ENCODE measurements at places on chromosomes 13 and 19.

DNA sequence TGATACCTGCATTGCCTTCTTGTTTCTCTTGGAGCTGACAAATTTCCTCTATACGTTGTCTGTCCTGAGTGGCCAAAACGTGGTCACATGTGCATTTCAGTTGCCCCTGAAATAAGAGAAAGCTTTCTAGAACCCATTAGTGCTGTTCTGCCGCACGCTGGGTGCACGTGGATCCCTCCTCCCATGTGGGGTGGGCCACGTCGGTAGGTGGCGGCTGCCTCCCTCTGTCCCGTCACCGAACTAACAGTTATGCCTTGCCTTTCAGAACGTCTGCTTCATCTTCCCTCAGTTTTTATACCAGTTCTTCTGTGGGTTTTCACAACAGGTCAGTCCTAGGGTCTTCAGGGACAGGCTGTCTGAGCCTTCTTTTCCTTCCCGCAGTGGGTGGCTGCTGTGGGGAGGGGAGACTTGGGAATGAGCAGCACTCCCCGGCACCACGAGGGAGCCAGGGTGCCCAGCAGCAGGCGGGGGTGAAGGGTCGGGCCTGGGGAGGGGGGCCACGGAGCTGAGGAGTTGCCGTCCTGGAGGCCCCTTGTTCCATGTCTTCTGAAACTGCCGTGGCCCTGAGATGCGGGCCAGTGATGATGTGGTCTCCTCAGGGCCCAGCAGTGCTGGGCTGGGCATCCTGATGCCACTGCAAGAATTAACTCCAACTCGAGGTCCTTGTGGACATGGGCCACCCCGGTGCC is 109.7 kb upstream of the MCF2L start:
- DNase-seq: no peak

- no peak for DNase-seq
Measured at GRCh38 chr13:70769817-70770216, 661.6 kb upstream of the KLHL1 start.

DNA sequence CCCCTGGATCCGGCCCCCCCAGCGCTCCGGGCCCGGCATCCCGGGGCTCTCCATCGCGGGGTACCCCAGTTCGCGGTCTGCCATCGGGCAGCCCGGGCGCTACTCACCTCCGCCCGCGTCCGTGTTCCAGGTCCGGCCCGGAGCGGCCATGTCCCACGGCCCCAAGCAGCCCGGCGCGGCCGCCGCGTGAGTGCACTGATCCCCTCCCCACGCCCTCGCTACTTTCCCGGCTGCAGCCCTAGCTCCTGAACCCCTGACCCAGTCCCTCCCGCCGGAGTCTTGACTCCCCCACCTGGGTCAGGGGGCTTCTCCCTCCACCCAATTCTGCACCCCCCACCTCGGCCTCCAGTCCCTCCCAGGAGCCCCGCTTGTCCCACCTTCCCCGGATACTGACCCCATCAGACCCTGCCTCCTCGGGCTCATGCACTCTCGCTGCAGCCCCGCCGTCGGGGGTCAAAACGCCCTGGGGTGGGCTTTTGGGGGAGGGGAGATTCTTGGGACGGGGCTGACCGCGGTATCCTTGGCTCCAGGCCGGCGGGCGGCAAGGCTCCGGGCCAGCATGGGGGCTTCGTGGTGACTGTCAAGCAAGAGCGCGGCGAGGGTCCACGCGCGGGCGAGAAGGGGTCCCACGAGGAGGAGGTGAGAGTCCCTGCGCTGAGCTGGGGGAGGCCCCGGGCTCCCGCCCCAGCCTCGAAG is 566 bp downstream of the HMG20B start:
- no peak for DNase-seq

DNA sequence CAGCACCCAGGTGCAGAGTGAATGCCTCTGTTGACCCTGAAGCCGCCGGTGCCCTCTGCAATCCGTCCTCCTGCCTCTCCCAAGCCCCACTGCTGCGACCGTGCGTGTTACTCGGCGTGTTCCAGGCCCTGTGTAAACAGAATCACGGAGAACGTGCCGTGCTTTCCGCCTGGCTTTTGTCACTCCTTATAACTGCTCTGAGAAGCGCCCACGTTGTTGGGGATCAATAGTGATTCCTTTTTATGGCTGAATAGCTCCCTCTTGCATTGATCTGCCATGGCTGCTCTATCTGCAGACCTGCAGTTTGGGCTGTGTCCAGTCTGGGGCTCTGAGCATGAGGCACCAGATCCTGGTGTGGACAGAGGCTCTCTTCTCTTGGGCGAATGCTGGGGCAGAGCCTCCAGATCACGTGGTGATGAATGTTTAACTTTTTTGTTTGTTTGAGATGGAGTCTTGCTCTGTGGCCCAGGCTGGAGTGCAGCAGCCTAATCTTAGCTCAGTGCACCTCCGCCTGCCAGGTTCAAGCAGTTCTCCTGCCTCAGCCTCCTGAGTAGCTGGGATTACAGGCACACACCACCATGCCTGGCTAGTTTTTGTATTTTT is 15.8 kb downstream of the ADPRHL1 start:
- peak; percentile 44 for DNase-seq

GRCh38 chr13:45615501-45616101 is at the start of gene ERICH6B:
TSS of gene ERICH6B (minus strand) at chr13:45615739. CDS start at chr13:45597005, 18,734 bp downstream.
- no peak for DNase-seq

DNA sequence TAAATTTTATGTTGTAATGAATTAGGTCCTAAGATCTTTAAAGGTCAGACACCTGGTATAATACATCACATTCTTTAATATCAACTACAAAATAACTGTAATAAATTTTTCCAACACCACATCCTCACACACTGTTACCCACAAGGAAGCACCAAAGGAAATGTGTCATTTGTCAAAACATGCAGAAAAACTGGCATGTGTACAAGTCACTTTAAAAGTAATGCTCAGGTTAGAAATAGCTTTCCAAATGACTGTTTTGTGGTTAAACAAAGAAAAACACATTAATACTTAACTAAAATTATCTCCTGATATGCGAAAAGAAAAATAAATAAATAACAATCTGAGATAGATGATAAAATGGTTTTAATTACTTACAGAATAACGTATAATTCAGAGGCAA is 74.7 kb downstream of the MZT1 start:
- DNase-seq: no peak

GRCh38 chr19:18257503-18258470 is 16.5 kb downstream of the IQCN start:
- no peak for DNase-seq

GRCh38 chr19:14940266-14940665 is 1.0 kb upstream of the OR7C2 start:
- no peak for DNase-seq

GRCh38 chr19:31960474-31960873 is 384.9 kb upstream of the ZNF507 start:
- no peak for DNase-seq

DNA sequence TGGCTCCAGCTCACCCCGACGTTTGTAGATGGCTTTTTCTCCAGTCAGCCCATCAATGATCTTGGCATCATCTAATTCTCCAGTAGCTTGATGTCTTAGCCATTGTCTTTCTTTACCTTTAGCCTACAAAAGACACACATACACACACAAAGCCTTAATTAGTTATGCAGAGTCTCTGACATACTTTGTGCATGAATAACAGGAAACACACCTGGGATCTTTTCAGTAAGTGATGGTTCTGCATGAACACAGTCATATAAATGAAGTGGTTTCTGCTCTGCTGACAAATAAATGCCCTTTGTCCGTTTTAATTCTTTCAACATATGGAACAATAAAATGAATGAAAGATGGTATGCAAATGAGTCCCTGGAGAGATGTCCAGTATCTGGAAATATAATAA is 133.3 kb downstream of the RGCC start:
- DNase-seq: no peak

DNA sequence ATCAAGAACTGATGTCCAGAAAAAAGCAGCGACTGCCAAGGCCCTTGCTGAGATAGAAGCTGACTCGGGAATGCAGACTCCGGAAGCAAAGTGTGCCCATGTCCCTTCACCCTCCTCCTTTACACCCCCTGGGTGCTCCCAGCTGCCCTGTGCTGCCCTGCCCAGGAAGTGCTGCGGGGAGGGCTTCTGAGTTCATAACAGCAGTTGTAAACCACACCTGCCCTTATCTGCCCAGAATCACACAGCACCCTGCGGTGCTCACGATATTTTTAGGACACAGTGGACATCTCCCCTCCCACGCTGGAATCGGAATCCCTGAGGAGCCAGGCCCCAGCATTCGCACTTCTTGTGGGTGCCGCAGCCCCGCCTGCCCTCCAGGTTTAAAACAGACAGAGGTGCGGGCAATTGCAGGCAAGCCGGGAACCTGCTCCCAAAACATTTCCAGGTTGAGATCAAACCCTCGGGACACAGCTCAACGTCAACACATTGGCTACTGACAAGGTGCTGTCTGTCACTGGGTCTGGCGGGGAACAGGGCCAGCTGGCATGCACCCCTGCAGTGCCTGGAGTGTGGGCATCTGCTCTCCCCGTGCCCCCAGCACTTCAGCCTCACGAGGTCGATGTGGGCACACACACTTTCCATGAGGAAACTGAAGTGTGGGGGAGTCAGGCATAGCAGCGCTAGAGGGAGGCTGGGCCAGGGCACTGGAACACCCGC is 36.8 kb downstream of the RAB20 start:
- DNase-seq: peak; percentile 40

All from body of pancreas (tissue), 4 donors.